EL (cell line): ENCODE measurements at places on chromosomes 7 and 10.

- no peak for DNase-seq
Measured at GRCh38 chr10:108545921-108546320, 1377.4 kb downstream of the XPNPEP1 start.

GRCh38 chr7:29989257-29989995 is at the start of gene SCRN1:
Gene SCRN1, minus strand, starts transcription at chr7:29989801. Its CDS starts 20,734 bp downstream, at chr7:29969067.
- no peak for DNase-seq

GRCh38 chr10:58698777-58699356 is 186.2 kb downstream of the BICC1 start:
- peak; percentile 57 for DNase-seq

GRCh38 chr7:42596737-42597136 is 315.1 kb downstream of the C7orf25 start:
- DNase-seq, result no peak

DNA sequence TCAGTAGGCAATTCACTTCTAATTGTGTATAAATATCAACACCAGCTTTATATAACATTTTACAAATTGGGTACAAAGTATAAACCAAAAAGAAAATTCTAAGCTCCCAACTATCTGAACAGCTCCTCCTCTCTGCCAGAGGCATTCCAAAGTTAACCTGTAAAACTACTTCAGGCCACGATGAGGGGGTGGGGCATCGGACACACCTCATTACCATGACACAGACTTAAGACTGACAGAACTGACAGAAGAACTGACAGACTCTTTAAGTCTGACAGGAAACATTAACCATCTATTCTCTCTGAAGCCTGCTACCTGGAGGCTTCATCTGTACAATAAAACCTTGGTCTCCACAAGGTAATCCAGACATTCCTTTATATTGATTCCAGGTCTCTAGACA is 12.3 kb downstream of the ESYT2 start:
- no peak for DNase-seq
